ENCODE measurements at places on chromosomes 16 and 17. TPM values are rescaled to one million over a fixed set of nuclear protein-coding genes. Genes with fewer than 3 reads are reported as not detected.

DNA sequence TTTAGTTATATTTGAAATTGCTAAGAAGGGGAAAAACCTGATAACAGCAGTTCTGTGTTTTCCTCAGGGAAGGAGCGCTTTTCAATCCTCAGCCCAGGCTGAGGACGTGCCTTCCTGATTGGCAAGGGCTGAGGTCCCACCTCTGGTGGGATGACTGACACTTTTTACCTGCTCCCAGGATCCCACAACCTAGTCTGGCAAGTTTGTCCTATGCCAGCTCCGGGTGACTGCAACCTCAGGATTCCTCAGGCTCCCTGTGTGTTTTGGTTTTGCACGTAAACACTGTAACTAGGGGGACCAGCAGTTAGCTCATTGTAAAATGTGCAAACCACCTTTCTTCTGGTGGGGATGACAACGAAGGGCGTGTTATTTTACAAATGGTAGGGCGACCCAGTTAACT lies 7.5 kb downstream of the MARCHF10 start:
- no peak for DNase-seq

- DNase-seq = peak; percentile 19
These were observed 120.6 kb downstream of the MAP2K6 start for GRCh38 chr17:69535016-69535570.

- DNase-seq = no peak
These were observed 68.1 kb upstream of the LGALS9 start for GRCh38 chr17:27562777-27563455.

- no peak for DNase-seq
These were observed 4.7 kb upstream of the PIPOX start for GRCh38 chr17:29038085-29038795.

Gene KRTAP2-1
- not detected for total RNA-seq

Gene MLYCD
- 12.5 TPM for total RNA-seq
